ENCODE measurements at places on chromosomes 4 and X.

DNA sequence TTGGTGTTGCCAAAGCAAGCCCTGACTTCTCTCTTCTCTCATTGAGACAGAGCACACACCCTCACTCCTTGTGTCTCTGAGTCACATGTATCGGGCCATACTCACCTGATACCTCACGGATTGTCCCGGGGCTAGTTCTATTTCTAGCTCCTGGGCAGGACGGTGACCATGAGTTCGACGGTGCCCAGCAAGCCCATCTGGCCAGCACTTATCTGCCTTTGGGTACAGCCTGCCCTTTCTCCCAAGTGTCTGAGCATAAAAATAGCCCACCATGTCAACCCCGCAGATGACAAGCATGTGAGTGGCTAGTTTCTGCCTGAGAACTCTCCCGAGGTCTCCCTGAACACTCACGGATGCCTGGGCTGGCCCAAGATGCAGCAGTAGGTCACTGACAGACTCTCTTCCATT is 158.5 kb downstream of the DHRSX start:
- DNase-seq = no peak

DNA sequence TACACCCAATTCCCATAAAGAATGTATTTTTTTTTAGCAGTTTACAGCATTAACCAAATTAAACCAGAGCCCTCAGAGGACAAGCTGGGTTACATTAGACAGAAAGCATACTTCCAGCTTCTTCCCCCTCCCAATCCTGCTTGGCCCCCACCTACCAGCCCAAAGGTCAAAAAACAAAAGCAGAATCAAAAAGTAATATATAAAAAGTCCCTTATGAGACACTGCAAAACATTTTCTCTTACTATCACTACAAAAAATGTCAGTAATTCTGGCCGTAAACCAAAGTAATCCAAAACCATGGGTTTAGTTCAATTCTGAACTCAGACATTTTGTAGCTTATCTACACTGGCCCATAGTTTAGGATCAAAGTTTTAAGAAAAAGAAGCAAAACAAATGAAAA is 38.0 kb downstream of the APBB2 start:
- no peak for DNase-seq

DNA sequence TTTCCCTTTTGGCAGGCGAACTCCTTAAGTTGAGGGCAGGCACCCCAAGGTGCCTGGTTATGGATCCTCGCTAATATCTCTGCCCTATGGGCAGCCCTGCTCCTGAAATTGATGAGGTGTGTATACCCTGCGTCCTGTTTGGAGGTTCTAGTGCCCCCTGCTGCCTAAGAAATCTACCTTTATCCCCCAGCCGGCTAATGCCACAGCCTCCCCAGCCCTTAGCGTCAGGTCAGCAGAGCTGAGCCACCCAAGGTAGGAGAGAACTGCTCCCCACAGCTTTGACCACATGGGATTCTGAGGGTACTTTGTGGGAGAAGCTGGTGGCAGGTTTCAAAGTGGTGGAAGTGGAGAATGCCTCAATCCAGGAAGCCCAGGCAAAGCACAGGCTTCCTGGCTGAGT is 50.8 kb downstream of the ANAPC4 start:
- no peak for DNase-seq

GRCh38 chr4:159983082-159983481 is 880.2 kb downstream of the RAPGEF2 start:
- no peak for DNase-seq

- no peak for DNase-seq
Observed at GRCh38 chr4:112853662-112854256, 195.7 kb upstream of the ANK2 start.

DNA sequence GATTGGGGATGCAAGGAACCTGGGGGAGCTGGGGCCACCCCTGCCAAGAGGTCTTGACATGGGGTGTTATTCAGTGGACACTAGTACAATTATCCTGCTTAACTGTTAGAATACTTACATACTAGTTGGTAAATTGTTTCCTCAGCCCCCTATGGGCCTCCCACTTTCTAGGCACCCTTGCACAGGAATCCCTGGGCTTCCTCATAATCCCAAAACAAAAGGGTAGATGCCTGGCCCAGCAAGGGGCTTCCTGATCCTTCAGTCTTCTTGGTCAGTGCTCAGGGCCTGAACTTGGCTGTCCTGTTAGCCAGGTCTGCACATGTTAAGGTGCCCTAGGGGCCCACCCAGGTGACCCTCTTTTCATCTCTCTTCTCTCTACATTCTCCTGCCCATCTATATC is 48.7 kb upstream of the MSX1 start:
- no peak for DNase-seq

- peak; percentile 33 for DNase-seq
Observed at GRCh38 chrX:22686138-22686541, 313.6 kb upstream of the DDX53 start.

- DNase-seq = no peak
Observed at GRCh38 chrX:16772460-16772859, 13.8 kb upstream of the TXLNG start.

DNA sequence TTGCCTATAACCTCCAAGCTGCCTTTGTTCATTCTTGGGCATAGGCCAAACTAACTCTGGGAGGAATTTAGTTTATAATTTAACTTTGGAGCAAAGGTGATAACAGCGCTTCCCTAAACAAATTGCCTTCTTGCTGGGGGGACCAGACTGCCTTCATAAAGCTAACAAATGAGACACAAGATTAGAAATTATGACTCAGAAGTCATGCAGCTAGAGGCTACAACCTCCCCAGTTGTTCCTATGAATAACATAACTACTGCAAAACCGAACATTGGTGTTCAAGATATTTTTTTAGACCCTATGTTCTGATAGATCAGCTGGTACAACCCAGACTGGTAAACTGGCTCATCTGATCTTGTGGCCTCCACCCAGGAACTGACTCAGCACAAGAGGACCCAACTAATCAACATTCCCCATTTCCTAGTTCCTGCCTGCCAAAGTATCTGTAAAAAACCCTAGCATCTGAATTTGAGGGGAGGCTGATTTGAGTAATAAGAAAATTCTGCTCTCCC is 22.0 kb upstream of the TMPRSS11B start:
- no peak for DNase-seq

DNA sequence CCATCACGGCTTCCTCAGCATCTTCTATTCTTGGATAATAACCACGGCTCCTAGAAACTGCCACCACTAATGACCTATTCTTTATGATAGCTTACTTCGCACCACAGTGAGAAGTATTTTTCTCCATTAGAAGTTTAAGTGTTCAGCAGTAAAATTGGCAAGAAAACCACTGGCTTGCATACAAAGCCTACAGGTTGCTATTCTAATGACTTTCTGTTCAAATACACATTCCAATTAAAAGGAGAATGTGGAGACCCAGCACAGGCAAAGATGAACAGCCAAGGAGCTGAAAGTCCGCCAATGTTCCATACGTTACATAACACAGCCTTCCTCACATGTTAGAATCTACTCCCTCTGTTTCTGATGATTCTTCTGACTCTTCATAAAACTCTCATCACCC is 875.0 kb upstream of the PRKX start:
- no peak for DNase-seq

GRCh38 chr4:125350470-125351135 is 35.8 kb downstream of the FAT4 start:
- no peak for DNase-seq

GRCh38 chr4:183635741-183636140 is 23.2 kb downstream of the RWDD4 start:
- DNase-seq = no peak

GRCh38 chr4:7367864-7368277 is 66.9 kb downstream of the PSAPL1 start:
- DNase-seq = no peak

Data from kidney capillary endothelial cell (primary cell).